ENCODE measurements at places on chromosomes 1 and 21.

- peaks cover 5% of the 10 kb centered on the region for H3K4me1 ChIP-seq
- peaks cover 19% of the 10 kb centered on the region for H3K36me3 ChIP-seq
- DNase-seq = peak; percentile 46
- peak overlapping the region; percentile 97 for H3K27ac ChIP-seq
Observed at GRCh38 chr1:111334169-111334568, 43.5 kb downstream of the CHIA start.

DNA sequence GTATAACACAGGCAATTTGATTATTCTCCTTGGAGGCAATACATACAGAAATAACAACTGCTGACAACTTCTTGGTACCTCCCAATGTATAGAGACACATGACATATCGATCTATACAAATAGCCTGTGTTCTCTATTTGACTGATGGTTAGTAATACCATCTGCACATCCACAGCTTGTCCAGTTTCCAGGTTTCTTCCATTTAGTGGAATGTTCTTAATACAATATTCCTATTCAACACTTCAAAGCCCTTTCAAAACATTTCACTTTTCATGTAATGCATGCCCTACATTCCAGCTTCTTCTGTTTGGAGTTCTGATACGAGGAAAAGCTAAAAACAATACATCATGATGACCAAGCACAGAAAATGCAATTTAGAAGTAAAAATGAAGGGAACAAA, 37.0 kb upstream of the GORAB start:
- H3K4me3 ChIP-seq = no peak overlapping the region
- H3K27me3 ChIP-seq = peaks cover 23% of the 10 kb centered on the region
- H3K27ac ChIP-seq = no peak overlapping the region

GRCh38 chr1:115506924-115507589, 134.7 kb upstream of the VANGL1 start:
- no peak overlapping the region for H3K27ac ChIP-seq
- H3K4me1 ChIP-seq = no peaks in the 10 kb centered on the region
- DNase-seq = no peak
- peaks cover 23% of the 10 kb centered on the region for H3K27me3 ChIP-seq

- H3K4me3 ChIP-seq = no peak overlapping the region
- H3K27ac ChIP-seq = no peak overlapping the region
Observed at GRCh38 chr1:246139745-246140182, 367.3 kb downstream of the SMYD3 start.

GRCh38 chr1:19974822-19975416, 4.5 kb downstream of the PLA2G2A start:
- no peaks in the 10 kb centered on the region for H3K4me1 ChIP-seq
- DNase-seq = peak; percentile 7
- no peak overlapping the region for H3K27ac ChIP-seq

- peaks cover 8% of the 10 kb centered on the region for H3K36me3 ChIP-seq
- no peak overlapping the region for H3K4me3 ChIP-seq
- no peak overlapping the region for H3K27ac ChIP-seq
- H3K4me1 ChIP-seq = peaks cover 10% of the 10 kb centered on the region
- no peak for DNase-seq
Observed at GRCh38 chr1:156627313-156627880, 8.2 kb downstream of the HAPLN2 start.

DNA sequence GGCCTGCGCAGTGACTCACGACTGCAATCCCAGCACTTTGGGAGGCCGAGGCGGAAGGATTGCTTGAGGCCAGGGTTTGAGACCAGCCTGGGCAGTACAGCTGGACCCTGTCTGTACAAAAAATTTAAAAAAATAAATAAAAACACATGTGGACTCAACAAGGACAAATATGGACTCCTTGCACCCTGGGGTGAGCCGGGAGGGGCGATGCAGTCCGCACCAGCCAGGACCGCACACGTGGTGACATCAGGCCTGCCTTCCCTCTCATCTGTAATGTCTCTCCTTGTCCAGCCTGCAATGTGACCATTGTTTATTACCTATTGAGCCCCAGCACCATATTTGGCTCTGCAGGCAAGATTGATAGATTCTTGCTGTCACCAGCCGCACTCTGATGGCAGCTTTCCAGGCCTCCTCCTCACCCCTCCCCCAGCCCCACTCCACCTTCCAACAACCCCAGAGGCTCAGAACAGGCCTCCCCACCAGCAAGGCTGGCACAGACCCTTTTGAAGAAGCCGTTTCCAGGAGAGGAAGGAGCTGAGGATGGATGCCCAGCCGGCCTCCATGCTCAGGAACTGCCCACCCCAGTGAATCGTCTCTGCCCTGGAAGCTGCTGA, 55.2 kb downstream of the IRF2BP2 start:
- no peaks in the 10 kb centered on the region for H3K27me3 ChIP-seq
- H3K4me3 ChIP-seq = no peak overlapping the region
- H3K4me1 ChIP-seq = no peaks in the 10 kb centered on the region
- H3K36me3 ChIP-seq = no peaks in the 10 kb centered on the region

GRCh38 chr1:2887941-2888855, 86.7 kb upstream of the TTC34 start:
- no peak overlapping the region for H3K4me3 ChIP-seq
- DNase-seq = no peak
- H3K27me3 ChIP-seq = peaks cover 20% of the 10 kb centered on the region
- no peaks in the 10 kb centered on the region for H3K36me3 ChIP-seq

- no peaks in the 10 kb centered on the region for H3K36me3 ChIP-seq
- DNase-seq = no peak
- no peak overlapping the region for H3K4me3 ChIP-seq
- no peak overlapping the region for H3K27ac ChIP-seq
- peaks cover 28% of the 10 kb centered on the region for H3K27me3 ChIP-seq
Observed at GRCh38 chr1:43639976-43640794, 9.8 kb upstream of the KDM4A start.

GRCh38 chr1:88741413-88741812, 57.3 kb downstream of the PKN2 start:
- H3K4me1 ChIP-seq = peaks cover 12% of the 10 kb centered on the region
- H3K36me3 ChIP-seq = peaks cover 23% of the 10 kb centered on the region
- no peak for DNase-seq
- H3K27me3 ChIP-seq = no peaks in the 10 kb centered on the region
- no peak overlapping the region for H3K4me3 ChIP-seq

- peak overlapping the region; percentile 94 for H3K27ac ChIP-seq
- no peaks in the 10 kb centered on the region for H3K27me3 ChIP-seq
- H3K4me3 ChIP-seq = peak overlapping the region; percentile 95
- H3K36me3 ChIP-seq = peaks cover 32% of the 10 kb centered on the region
Observed at GRCh38 chr1:26542771-26543451, 13.3 kb downstream of the RPS6KA1 start.

DNA sequence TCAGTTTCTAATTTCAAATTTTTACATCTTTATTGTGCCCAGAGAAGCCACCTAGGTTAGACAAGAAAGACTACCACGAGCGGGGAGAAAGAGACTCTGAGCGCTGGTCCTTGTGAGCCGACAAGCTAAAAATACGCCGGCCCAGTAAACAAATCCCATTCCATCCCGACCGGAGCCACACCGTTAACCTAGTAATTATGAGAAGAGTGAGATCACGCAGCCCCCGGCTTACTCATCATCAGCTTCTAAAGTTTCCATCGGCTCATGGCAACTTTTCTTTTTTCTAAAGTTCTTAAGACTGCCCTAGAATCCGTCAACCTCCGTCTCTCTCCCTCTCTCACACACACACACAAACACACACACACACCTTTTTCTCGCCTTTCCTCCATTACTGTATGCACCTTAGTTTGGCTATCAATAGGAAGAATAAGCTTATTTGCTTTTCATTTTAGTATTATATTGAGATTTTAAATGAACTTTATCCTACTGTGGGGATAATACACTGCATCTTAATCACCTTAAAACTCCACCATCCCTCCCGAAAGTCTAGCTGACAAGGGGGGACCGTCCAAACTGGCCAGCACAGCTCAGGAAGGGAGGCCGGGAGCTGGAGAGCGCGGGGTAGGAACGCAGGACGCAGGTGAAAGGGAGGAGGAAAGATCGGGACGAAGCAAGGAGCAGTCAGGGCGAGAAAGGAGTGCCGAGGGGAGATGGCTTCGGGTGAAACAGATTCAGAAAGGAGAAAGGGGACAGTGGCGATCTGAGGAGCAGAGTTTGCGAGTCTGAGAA, 728 bp downstream of the OTUD7B start:
- H3K4me3 ChIP-seq = peak overlapping the region; percentile 94
- peaks cover 9% of the 10 kb centered on the region for H3K36me3 ChIP-seq
- H3K27ac ChIP-seq = peak overlapping the region; percentile 97
- H3K4me1 ChIP-seq = peaks cover 33% of the 10 kb centered on the region
- H3K27me3 ChIP-seq = no peaks in the 10 kb centered on the region

- H3K4me3 ChIP-seq = no peak overlapping the region
- no peaks in the 10 kb centered on the region for H3K4me1 ChIP-seq
- no peaks in the 10 kb centered on the region for H3K27me3 ChIP-seq
Observed at GRCh38 chr1:90475631-90476030, 241.5 kb downstream of the BARHL2 start.

GRCh38 chr1:182761396-182762395, 27.9 kb upstream of the NPL start:
- H3K27ac ChIP-seq = no peak overlapping the region
- no peak overlapping the region for H3K4me3 ChIP-seq
- H3K4me1 ChIP-seq = no peaks in the 10 kb centered on the region
- H3K27me3 ChIP-seq = peaks cover 36% of the 10 kb centered on the region

DNA sequence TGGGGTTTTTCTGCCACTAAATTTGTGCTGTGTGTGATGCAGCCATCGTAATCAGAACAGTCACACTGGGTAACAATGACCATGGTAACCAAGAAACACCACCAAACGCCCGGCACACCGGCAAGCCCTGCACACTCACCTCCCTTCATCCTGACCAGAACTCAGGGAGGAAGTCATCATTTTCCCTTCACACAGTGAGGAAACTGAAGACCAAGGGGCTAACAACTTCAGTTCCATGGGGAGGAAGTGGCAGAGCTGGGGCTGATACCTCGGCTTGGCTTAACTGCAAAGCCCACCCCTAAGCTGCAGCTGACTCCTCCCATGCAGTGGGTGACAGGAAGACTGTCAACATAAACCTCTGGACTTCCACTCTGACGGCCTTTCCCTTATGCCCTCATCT, 69.3 kb upstream of the BCAR3 start:
- H3K27me3 ChIP-seq = peaks cover 12% of the 10 kb centered on the region
- DNase-seq = no peak
- peak overlapping the region; percentile 65 for H3K4me3 ChIP-seq
- H3K27ac ChIP-seq = peak overlapping the region; percentile 85

GRCh38 chr1:1371364-1371745, 3.7 kb downstream of the AURKAIP1 start:
- peaks cover 13% of the 10 kb centered on the region for H3K4me1 ChIP-seq
- peaks cover 33% of the 10 kb centered on the region for H3K36me3 ChIP-seq
- DNase-seq = peak; percentile 81

DNA sequence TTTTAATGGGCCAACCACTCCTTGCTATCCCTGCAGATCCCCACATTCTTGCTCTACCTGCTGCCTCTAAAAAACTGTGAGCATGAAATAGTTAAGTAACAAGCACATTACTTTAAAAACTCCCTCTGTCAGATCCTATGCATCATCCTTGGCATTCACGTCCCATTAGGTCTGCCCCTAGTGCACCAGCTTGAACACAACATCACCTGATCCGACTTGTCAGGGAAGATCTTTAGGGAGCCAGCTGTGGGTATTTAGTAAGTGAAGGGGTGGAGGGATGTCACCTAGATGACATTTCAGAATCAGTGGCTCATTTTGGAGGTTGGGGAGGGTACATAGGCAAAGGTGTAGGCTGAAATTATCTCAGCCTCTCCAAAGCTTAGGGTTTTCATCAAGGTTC, 33.5 kb downstream of the RXRG start:
- no peaks in the 10 kb centered on the region for H3K4me1 ChIP-seq
- no peak for DNase-seq
- no peak overlapping the region for H3K4me3 ChIP-seq
- no peaks in the 10 kb centered on the region for H3K36me3 ChIP-seq
